Activated CD8-positive, alpha-beta memory T cell treated with anti-CD3 and anti-CD28 coated beads for 1 hour (primary cell): ENCODE measurements at places on chromosomes 7 and 10.
A peak's percentile ranks its signal among the peaks of the same experiment; 100 is the strongest.

DNA sequence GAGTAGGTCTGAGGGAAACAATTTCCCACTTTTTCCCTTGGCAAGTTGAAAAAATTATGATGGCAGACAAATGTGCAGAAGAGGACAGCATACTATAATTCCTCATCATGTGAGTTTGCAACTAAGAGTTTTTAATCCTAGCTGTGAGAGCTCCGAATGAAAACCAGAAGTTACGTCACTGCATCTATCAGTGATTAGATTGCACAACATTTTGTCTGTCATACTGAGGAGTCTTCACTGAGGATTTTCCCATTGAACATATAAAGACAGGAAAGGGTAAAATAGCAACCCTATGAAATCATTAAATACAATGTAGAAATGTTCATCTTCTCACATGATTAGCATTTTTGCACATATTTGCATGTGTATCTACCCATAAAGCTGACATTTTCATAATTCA, 45.8 kb downstream of the ZNF736 start:
- DNase-seq, result no peak

- DNase-seq, result no peak
Measured at GRCh38 chr7:116963234-116963633, 9.9 kb downstream of the ST7 start.

- no peak for DNase-seq
Measured at GRCh38 chr10:30877111-30877510, 154.6 kb downstream of the ZNF438 start.

- DNase-seq, result no peak
Measured at GRCh38 chr10:93991596-93992284, 2.0 kb upstream of the PLCE1 start.

GRCh38 chr10:34959321-34959720, 130.8 kb downstream of the CUL2 start:
- no peak for DNase-seq

DNA sequence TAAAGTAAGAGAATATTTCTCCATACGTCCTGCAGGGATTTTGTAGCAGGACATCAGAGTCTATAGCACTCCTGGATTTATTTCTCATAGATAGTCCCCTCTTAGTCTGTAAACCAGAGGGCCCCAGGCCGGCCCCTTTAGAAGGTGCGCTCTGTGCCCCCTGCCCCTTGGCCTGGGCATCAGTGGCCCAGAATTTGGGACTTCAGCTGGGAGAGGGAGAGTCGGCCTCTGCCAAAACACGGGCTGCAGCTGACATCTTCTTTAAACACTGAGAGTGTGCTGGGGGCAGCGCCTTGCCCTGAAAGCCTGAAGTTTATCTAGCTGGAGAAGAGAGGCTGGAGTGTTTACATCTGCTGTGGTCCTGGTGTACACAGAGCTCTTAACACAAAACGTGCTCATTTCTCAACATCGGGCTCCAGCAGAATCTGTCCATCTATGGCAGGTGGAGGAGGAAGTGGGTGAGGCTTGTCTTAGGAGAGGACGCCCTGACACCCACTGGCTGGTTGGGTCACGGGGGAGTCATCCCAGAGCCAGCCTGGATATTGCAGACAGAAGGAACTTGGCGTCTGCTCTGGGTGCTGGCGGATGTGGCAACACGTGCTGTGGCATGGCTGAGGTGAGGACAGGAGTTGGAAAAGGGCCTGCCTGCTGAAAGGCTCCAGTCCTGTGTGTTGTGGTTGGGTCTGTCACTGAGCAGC, 5.0 kb upstream of the TACR2 start:
- no peak for DNase-seq

DNA sequence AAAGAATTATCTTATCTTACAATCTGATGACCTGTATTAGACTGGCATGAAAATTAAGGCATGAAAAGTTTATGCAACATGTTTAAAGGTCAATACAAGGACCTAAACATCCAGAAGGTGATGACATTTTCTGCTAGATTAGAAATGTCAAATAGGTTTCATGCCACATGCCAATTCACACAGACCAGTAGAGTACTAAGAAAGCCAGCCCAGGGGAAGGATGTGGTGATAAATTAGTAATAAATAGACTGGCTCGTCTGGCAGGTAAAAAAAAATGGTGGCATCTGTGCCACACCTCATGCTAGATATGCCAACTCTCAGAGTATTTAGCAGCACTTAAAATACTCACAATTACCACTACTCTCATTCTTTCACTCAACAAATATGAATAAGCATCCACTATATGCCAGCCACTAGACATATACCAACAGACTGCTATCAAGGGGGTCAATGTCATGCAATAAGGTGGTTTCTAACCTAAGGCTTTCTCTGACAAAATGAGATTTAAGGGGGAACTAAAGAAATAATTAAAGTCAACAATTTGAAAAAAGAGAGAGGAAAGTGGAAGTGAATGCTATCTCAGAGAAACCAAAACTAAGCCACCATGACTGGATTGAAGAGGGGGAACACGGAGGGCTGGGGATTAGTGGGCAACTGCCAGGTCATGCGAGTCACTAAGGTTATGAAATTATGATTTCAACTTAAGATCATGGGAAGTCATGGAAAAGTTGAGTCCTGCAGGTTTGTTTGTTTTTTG, 83.5 kb downstream of the SGMS1 start:
- no peak for DNase-seq

DNA sequence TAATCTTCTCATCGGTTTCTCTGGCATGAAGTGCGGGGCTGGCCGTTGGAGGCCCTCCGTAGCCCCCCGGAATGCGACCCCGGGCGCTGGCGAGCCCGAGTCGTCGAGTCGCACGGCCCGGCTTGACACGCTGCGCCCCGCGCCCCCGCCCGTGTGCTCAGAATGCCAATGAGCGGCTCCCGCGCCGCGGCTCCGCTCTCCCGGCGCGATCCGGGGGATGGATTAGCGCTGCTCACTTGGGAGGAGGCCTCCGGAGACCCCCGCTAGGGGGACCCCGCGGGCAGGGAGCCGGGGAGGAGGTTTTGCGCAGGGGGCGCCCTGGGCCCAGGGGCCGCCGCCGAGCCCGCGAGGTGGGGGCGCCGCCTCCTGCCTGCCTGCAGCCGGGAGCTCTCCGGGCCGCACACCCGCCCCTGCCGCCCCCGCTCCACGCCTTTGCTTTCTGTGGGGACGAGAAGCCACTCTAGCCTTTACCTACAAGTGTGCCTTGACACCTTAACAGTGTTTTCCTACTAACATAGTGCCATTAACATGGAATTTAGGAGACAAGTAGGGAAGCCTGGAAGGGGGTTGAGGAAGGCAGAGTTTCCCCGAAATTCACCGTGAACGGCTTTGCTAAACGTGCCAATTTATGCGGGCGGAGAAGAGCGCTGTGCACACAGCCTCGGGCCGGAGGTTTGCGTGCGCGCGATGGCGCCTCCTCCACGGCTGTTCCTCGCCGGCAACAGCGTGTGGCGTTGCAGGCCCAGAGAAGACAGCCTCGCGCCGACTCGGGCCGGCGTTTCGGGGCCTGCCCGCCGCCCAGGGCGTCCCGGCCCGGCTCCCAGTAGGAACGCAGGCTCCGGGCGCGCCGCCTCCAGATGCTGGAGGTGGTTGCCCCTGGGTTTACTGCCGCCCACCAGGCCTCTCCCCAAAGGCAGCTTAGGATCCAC, 7.1 kb downstream of the SHH start:
- peak; percentile 22 for DNase-seq
